Daoy (cell line): ENCODE measurements at places on chromosomes 2 and 18.

GRCh38 chr18:7958081-7958896 lies 391.2 kb downstream of the PTPRM start:
- peak; percentile 6 for DNase-seq

- peak; percentile 97 for DNase-seq
These were observed 14.9 kb downstream of the ITGA6 start for GRCh38 chr2:172442072-172442895.

- DNase-seq, result no peak
These were observed 222.7 kb upstream of the SLC39A10 start for GRCh38 chr2:195434346-195434745.

DNA sequence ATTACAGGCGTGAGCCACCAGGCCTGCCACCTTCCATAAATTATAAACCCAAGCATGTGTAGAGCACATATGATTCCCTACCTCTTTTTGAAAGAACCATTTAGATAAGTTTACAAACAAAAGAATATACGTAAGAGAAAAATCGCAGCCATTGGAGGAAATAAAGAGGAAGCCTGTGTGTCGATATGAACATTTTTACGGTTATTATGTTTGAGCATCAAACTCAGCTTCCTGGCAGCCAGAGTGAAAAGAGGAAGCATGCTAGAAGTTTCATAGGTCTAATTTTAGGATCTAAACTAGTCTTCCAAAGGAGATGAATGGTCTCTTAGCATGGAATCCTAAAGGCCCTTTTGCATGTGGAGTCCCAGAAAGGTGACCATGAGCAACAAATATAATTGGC lies 104.3 kb downstream of the PLB1 start:
- no peak for DNase-seq

DNA sequence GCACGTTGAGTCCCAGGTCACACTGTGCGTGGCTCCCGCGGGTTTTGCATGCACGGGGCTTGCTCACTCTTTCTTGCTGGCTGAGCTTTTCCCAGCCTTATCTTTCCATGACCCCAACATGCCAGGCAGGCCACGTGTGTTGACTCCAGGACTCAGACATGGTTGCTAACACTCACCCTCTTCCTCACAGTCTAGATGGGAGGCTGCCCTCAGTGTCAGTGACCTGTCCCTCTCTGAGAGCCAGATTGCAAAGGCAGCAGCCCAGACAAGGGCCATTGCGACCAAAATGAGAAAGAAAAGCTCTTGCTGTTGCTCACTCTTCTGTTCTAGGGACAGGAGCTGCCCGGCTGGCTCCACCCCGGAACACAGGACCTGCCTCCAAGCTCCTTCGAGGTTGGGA lies 113.7 kb downstream of the TMEM18 start:
- no peak for DNase-seq

DNA sequence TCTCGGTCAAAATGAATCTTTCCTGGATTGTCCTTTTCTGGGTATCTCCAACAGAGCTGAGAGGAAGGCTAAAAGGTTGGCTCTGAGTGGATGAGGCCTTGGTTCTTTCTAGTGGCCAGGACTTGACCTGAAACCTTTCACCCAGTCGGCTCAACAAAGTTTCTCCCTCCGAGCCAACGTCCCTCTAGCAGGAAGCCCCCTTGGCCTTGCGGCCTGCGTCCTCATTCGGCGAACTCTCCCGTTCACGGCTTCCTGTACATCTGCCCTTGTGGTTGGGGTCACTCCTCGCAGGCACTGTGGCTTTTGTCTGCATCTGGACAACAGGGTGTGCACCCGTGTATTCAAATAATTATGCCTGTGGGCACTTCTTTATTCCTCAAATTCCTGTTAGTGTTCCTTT lies 9.4 kb upstream of the SIX3 start:
- no peak for DNase-seq

DNA sequence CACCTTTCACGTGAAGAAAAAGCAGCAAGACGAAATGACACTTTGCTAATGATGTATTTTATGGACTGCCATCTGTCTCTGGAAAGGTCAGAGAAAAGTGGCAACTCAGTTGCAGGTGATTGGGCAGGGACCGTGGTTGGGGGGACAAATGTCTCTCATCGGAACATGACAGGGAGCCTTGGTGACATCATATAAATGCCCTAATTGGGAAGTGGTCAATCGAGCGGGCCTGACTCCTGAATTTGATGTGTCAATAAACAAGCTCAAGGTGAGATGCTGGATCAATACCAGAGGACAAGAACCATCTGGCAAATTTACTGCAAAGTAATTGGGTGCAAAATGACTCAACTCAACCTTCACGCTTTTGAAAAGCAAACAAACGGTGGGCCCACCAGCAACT lies 151.9 kb upstream of the SKOR2 start:
- no peak for DNase-seq

DNA sequence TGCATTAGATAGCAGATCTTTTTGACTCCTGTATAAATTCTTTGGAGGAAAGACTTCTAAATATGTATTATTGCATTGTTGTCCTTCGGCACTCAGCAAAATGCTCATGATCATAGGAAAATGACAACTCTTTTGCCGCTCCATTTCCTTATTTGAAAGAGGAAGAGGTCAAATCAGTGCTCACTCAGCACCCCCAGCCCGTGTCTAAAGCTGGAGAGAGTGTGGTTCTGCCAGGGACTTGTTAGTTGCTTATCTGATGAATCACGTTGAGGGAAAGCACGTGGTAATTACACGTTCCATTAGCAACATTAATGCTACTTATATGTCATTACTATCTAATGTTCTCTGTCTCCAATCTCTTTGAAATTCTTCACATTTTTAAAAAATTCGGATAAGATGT lies 46.0 kb upstream of the MBP start:
- no peak for DNase-seq

DNA sequence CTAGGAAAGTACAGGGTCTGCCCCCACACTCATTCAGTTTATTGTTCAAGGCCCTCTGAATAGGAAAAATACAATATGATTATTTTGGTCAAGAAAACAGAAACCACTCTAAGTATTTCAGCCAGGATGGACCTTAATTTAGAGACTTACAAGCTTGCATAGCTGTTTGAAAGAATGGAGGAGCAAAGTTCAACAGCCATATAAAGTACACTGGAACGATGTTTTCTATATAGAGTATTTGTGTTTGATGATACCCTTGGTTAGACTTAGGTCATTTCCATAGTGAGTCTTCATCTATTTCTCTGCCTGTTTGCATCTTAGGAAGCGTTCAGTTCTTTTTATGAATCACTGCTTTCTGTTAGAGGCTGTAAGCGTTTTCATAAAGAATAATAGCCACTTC lies 366.2 kb downstream of the NUP35 start:
- DNase-seq, result no peak

- DNase-seq, result no peak
These were observed 145.3 kb upstream of the ITGA4 start for GRCh38 chr2:181311837-181312236.

DNA sequence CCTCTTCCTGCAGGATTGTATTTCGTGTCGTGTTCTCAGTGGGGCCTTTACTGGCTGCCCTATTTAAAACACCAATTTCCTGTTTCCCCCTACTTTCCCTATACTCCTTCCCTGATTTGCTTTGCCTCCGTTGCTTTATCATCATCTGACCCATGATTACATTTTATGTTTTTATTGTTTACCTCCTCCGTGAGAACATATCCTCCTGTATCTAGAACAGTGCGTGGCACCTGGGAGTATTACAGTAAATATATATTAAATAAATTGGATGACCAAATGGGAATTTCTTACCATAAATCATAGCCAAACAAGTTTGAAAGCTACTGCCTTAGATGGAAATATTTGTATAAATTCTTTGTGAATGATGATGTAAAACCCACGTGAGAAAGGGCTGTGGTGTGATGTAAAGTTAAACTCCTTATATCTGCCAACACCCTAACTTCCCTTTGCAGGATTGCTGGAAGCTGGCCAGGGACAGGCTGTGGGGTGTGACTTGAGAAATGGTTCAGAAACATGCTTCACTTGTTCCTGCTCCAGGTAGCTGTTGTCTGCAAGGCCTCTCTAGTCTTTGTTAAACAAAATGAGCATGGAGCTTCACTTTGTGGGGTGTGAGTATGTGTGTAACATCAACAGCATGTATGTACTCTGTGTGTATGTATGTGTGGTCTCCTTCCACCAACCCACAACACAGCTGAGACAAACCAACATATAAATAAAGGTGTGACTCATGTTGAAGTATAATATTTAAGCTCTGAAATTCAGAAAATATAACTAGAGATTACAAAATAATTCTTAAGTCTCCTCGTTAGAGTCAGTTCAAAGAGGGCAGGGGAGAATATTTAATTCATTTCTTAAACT lies 40.3 kb downstream of the LHCGR start:
- no peak for DNase-seq

GRCh38 chr2:66423391-66424124 lies 11.4 kb upstream of the MEIS1 start:
- DNase-seq, result no peak

- DNase-seq, result no peak
These were observed 14.0 kb downstream of the CXCR1 start for GRCh38 chr2:218152777-218153176.

DNA sequence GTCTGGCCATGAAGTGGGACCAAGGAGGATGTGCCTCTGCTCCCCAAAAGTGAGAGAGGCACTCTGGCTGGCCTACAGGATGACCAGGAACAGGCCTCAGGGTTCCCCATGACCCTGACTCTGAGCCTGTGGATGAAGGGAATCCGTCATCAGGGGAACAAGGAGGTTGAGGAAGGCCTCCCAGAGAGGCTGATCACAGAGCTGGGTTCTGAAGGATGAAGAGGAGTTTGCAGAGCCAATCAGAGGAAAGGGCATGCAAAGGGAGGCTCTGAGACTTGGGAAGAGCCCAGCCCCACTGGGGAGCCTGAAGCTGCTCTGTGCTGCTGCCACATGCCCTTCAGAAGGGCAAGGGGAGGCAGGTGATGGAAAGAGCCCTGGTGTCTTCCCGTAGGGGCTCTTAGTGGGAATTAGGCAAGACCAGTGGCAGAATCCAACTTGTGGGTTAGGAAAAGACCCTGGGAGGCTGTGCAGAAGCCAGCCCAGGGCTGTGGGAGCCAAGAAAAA lies 141.3 kb upstream of the ID2 start:
- no peak for DNase-seq

GRCh38 chr2:25867396-25868003 lies 10.8 kb downstream of the ASXL2 start:
- no peak for DNase-seq

DNA sequence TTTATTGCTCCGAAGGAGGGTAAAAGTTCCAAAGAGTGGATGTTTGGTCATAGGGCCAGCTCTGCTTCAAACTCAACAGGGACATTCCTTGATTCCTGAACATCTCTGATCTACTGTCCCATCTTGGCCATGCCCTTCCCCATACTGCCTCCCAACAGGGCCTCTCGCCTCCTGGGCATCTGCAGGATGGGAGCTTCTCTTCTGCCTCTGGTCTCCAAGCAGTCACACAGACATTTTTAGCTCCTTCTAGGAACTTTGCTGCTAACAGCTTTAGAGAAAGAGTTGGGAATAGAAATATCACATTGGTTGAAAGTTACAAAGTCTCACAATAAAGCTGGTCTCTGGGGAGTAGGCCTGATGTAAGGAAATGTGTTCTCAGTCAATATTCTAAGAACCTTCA lies 9.4 kb upstream of the DGUOK start:
- no peak for DNase-seq

GRCh38 chr2:37325625-37326071 lies 1.0 kb upstream of the PRKD3 start:
- no peak for DNase-seq

GRCh38 chr18:9683418-9684396 lies 24.4 kb upstream of the RAB31 start:
- peak; percentile 56 for DNase-seq

DNA sequence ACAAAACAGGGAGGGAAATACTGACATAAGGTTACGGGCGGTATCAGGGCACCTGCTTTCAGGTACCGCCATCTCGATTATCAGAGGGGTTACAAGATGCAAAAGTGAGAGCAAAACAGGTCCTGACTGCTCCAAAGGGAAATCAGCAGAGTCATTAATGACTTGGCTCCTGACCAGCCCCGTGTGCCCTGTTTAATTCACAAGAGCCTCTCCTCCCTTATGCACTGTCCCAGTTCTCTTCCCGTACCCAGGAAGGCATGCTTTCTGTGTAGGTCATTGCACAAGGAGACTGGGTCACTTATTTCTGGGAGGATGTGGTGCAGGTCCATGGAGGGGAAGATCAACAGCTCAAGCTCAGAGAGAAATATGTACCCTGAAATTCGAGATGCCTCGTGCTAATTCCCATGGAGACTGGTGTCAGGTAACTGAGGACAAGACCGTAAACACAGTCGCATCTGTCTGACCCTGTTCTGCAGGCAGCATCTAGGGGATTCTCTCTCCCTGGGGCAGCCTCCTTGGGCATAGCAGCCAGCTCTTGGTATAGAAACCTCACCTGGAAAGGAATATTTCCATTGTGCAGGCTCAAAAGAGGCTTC lies 79.9 kb downstream of the HNRNPLL start:
- no peak for DNase-seq

DNA sequence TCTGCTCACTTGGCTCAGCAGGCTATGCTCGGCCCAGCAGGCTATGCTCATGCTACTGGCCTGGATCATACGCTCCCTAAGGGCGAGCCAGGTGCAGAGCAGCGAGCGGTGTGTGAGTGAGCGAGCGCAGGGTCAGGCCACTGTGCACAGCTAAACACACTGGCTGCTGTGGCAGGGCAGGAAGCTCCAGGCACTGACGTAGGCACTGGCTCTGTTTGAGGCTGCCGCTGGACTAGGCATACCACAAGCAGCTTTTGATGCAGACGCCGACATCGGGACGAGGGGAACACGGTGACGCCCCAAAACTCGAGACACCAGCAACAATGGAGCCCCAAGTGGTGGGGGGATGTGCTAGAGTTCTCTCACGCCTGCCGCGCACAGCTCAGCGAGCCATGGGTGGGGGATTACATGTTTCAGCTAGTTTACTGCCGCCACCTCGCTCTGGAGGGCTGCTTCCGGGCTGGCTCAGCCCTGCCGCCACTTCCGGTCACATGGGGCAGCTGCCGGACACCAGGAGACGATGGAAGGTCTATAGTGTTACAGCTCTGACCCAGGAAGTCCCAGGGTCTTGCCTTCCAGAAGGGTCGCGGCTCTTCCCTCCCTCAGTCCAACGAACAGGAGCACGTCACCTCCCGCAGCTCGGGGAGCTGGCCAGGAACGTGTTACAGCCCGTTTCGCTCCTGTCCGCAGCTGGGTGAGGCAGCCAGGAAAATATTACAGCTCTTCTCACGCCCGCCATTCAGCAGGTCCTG lies 1176.9 kb upstream of the LRRTM1 start:
- DNase-seq, result peak; percentile 89

- no peak for DNase-seq
These were observed 83.9 kb upstream of the REV1 start for GRCh38 chr2:99573634-99574251.

GRCh38 chr18:51711298-51711889 lies 513.9 kb upstream of the MEX3C start:
- no peak for DNase-seq
